Heart right ventricle (tissue), 16 donors: ENCODE measurements at places on chromosomes 12 and 14. TPM values are rescaled to one million over a fixed set of nuclear protein-coding genes. Genes with fewer than 3 reads are reported as not detected.

GRCh38 chr12:111367661-111368221, 1.2 kb downstream of the PHETA1 start:
- no peak for DNase-seq

The KRT80 gene
- 0.08 TPM for total RNA-seq

The LMNTD1 gene
- total RNA-seq: not detected

- DNase-seq: no peak
Measured at GRCh38 chr12:56932867-56933266, 1.3 kb downstream of the SDR9C7 start.

The CFAP251 gene
- total RNA-seq: 1.2 TPM

DNA sequence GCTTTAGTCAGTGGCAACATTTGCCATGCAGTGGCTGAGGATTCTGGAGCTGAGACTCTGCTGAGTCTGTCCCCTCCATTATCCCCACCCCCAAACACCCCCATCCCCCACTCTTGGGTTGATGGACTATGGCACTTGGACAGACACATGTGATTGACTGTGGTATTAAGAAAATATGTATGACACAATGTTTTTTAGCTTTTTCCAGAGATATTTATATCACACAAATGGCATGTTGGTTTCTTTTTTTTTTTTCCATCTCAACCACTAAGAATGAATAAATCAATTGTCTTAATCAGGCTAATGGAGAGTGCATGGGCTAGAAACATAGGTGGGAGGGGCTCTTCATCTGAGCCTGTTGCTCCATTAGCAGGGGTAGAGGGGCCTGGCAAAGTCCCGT, 30.7 kb upstream of the MAP1LC3B2 start:
- DNase-seq: no peak

DNA sequence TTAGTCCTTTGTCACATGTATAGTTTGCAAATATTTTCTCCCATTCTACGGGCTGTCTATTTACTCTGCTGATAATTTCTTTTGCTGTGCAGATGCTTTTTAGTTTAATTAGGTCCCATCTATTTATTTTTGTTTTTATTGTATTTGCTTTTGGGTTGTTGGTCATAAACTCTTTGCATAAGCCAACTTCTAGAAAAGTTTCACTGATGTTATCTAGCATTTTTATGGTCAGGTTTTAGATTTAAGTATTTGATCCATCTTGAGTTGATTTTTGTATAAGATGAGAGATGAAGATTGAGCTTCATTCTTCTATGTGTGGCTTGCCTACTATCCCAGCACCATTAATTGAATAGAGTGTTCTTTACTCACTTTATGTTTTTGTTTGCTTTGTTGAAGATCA, 1008.4 kb upstream of the ATXN7L3B start:
- DNase-seq: no peak

The PTPN6 gene
- 2.9 TPM for total RNA-seq

- DNase-seq: no peak
Measured at GRCh38 chr12:124175704-124176103, 119.2 kb upstream of the RFLNA start.

GRCh38 chr12:6548556-6548955, 7.3 kb downstream of the IFFO1 start:
- DNase-seq: peak; percentile 29

The NFATC4 gene
- 7.6 TPM for total RNA-seq

The ANKS1B gene
- total RNA-seq: 1.9 TPM

DNA sequence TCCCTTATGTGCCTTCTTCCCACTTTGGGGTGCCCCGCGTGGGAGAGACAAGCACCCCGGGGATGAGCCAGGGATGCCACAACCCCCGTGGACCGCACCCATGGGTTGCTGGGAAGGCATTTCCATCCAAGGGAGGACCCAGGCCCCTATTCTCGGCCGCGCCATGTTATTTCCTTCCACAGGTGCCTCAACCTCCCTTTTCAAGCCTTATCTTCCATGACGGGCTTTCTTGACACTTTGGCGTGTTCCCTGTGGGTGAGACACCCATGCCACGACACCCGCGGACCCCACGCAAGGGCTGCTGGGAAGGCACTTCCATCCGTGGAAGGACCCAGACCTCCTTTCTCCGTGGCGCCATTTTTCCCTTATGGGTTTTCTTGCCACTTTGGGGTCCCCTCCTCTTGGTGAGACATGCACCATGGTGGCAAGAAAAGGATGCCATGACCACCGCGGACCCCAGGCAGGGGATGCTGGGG, 269.2 kb downstream of the ALG10 start:
- no peak for DNase-seq

DNA sequence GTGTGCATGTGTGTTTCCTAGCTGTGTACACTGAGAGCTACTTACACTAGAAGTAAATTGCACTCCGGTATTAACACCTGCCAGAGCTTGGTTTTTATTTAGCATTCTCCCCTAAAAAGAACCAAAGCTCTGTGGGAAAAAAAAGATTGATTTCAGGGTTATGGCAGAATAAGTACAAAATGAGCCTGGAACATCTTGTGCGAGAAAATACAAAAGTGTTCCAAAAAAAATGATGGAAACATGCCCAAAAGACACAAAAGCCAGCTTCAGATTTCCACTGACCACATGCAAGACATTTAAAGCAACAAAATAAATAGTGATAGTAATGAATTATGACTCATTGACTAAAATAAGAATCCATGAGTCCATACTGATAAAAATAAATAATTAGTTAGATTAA, 188.3 kb downstream of the GXYLT1 start:
- no peak for DNase-seq

GRCh38 chr12:80712866-80713265, 3.8 kb upstream of the MYF5 start:
- no peak for DNase-seq

DNA sequence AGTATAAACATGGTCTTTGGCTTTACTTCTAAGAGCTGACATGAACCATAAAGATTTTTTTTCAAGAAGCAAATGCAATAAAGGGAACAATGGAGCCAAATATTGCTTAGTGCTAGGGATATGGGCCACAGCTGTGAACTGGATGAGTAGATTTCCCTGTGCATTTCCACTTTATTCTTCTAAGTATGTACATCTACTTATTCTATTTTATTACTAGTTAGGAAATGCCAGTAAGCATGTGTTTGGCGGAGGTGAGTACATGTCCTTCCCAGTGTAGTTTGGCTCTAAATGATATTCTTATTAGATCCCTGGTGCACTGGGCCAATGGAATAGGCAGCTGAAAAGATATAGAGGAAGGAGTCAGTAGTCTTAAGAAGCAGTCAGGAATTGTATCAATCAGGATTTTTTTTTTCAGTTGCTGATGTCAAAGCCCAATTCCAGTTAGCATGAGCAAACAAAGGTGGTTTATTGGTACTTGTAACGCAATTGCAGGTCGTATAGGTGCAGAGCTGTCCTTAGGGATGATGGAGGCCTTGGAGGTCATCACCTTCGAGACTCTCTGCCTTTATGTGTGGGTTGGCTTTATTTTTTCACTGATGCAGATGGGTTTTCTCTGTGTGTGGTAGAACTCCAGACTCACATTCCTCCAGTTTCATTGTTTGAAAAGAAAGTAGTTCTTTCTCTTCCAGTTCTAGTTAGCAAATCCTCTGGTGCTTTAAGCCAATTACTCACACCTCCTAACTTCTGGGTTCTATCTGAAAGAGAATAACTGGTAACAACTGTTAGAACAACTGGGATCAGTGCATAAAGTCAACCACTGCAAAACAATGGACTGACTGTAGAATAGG, 139.0 kb upstream of the LRIG3 start:
- DNase-seq: no peak

GRCh38 chr12:29547151-29547632, 49.7 kb upstream of the OVCH1 start:
- DNase-seq: no peak

- no peak for DNase-seq
Measured at GRCh38 chr12:70400124-70400523, 34.0 kb downstream of the KCNMB4 start.

GRCh38 chr12:131118371-131118770, 164.7 kb downstream of the ADGRD1 start:
- no peak for DNase-seq

The PRB2 gene
- not detected for total RNA-seq

The OSGEP gene
- total RNA-seq: 20.0 TPM

GRCh38 chr14:25394791-25395391, 344.9 kb upstream of the STXBP6 start:
- DNase-seq: no peak

- no peak for DNase-seq
Measured at GRCh38 chr14:65282896-65283253, 129.7 kb upstream of the FUT8 start.

GRCh38 chr12:6330192-6330591, 11.7 kb downstream of the TNFRSF1A start:
- DNase-seq: no peak

GRCh38 chr14:57578801-57579200, 85.1 kb upstream of the CCDC198 start:
- no peak for DNase-seq

DNA sequence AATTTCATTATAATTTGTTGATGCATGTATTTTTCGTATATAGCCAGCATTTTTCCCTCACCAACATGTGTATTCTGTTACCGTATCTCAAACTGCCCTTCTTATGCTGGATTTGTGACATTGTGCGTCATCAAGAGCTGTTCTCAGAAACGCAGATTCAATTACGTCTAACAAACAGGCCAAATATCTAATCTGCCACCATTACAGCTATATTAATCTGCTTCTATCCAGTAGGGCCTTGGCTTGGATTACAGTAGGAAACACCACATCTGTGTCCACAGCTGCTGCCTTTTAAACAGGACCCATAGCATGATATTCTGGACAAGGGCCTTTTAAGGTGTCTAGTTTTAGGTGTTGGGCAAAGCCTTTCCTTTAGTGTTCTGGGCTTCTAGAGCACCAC, 140.6 kb downstream of the PDE3A start:
- DNase-seq: no peak

GRCh38 chr12:58301730-58302122, 360.4 kb downstream of the ATP23 start:
- DNase-seq: no peak

DNA sequence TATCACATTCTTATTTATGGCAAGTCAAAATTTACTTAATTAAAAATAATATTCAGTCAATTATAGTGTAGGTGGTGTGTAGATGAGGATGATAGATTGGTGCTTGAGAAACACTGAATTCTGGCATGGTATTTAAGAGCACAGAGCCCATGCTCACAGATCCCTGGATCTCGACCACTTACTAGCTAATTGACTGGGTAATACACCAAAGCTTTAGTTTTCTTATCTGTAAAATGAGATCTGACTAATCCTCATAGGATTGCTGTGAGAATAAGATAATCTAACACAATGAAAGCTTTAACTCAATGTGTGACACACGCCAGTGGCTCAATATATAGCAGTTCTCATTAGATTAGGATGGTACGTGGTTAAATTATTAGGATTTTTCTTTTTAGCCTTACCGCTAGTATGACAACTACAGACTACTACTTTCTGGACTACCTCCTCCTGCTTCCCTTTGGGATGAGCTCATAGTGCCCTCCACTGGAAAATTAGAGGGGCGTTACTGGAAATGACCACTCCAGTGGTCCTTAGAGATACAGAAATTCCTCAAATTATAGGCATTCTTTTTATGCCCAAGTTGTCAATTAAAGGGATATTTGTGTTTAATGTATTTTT, 482.8 kb upstream of the TBX3 start:
- no peak for DNase-seq

- no peak for DNase-seq
Measured at GRCh38 chr12:127328867-127329266, 938.1 kb upstream of the TMEM132C start.

GRCh38 chr12:28603239-28603638, 413.0 kb downstream of the CCDC91 start:
- DNase-seq: no peak

The PLEKHG7 gene
- not detected for total RNA-seq

The SLC38A4 gene
- total RNA-seq: 0.82 TPM

GRCh38 chr12:25592725-25593495, 39.8 kb upstream of the LMNTD1 start:
- no peak for DNase-seq

DNA sequence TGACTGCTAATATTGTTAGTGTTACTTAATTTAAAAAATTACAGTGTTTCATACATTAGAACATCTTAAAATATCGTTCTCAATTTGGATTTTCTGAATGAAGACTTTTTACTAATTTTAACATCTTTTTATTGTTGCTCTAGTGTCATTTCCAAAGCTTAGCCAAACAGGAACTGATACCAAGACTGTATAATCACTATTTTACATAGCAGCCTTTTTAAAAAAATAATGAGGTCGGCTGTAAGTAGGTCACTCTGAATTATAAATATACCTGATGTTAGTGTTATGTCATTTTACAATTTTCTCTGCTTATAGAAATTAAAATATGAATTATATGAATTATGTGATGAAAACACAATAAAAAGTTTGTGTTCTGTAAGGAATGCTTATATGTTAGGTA, 321.5 kb downstream of the TMEM117 start:
- no peak for DNase-seq

The SRRM4 gene
- total RNA-seq: 0.38 TPM

DNA sequence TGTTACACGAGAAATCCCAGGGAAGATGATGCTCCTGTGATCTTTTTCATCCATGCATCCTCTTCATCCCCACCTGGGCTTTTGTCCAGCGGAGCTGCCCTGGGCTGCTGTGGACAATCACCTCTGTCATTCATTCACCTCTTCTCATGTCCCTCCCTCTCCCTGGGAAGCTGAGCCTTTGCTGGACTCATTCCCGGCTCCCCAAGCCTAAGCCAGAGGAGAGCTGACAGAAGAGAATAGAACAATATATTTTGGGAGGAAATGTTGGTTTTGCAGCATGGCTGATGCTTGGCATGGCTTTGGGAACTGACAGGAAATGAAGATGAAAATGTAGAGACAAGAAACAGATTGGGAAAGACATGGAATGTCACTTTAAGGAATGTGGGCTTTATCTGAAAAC, 177.4 kb downstream of the DICER1 start:
- no peak for DNase-seq

GRCh38 chr12:101086490-101087135, 123.4 kb downstream of the SLC5A8 start:
- no peak for DNase-seq

The HOXC5 gene
- total RNA-seq: not detected
